Activated T-cell treated with anti-CD3 and anti-CD28 coated beads, Interleukin-2, amount 50 U/mL, for 24 hours (primary cell): ENCODE measurements at places on chromosomes 2 and 18.

- DNase-seq = no peak
Observed at GRCh38 chr18:47975701-47976100, 45.2 kb upstream of the SMAD2 start.

DNA sequence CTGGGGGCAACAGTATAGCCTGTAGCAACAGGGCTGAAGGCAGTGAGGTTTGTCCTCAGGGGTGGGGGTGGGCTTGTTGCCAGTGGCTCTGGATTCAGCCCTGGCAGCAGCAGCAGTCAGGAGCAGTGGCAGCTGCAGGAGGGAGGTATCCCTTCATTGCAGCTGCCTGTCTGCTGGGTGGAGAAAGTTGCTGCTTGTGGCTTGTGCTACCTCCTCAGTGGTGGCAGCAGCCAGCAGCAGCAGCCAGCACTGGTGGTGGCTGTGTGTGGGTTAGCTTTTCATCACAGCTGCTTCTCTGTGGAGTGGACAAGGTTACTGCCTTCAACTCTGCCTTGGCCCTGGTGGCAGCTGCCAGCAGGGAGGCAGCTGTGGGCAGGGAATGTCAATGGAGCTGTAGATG lies 94.9 kb downstream of the ARL6IP6 start:
- DNase-seq = no peak

DNA sequence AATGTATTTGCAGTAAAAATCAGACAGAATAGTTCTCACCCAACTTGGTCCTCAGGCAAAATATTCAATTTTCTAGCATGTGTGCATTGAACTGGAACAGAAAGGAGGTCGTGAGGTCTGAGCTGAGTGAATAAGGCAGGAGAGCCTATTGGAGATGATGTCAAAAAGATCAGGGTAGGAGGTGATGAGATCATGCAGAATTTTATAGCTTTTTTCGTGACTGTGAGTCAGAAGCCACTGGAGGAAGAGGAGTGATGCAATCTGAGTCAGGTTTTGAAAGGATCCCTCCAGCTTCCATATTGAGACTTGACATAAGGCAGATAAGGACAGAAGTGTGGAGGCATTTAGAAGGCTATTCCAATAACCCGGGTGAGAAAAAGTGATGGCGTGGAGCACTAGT lies 299.5 kb upstream of the SOX11 start:
- no peak for DNase-seq

- DNase-seq = no peak
Observed at GRCh38 chr2:2735041-2735440, 404.0 kb upstream of the MYT1L start.

DNA sequence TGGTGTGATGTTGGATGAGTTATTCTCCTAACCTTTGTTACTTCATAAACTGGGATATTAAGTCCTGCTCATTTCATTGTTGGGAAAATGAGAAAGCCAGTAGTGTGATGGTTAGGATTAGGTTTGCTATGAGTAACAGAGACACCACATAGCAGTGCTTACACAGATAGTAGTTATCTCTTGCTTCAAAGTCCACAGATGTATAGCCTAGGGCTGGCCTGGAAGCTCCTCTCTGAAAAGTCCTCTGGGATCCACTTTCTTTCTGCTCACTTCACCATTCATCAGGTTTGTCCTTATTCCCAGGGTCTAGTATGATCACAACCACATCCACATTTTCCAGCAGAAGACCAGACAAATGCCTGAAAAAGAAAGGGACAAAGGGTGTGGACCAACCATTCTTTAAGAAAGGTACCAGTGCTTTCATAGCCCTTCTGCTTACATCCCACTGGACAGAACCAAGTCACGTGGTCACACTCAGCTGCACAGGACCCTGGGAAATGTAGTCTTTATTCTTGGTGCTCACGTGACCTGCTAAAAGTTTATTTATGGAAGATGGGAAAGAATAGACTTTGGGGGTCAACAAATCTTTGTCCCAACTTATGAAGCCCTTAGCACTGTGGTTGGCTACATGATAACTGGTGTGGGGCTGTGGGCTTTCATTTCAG lies 108.9 kb downstream of the INSIG2 start:
- no peak for DNase-seq

GRCh38 chr18:74147779-74148542 lies at the start of the genes FBXO15 and TIMM21:
FBXO15 (minus strand) TSS chr18:74147834; CDS start chr18:74147785, 49 bp downstream.
TIMM21 (plus strand) TSS chr18:74148523; CDS start chr18:74148809, 286 bp downstream.
- DNase-seq = peak; percentile 95
